Activated T-helper 1 cell treated with Interleukin-2 at 50 U/mL for 16 hours (primary cell): ENCODE measurements at places on chromosomes 12 and 14.

GRCh38 chr12:128767518-128767917, 56.2 kb downstream of the SLC15A4 start:
- DNase-seq, result no peak

DNA sequence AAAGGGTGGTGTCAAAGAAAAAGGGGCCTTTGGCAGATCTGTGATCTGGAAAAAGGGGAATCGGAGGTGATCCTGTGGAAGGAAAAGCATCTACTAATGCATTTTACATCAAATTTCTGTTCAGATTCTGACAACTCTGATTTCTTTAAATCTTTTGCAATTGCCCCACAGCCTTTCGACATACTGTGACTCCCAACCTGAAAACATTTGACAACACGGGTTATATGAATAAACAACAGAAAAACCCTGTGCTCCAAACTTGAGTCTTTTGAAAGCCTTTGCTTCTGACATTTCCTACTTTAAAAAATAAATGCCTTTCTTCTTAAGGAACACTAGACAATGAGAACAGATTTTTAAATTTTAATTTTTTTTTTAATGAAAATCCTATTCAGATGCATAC, 231.9 kb upstream of the HMGA2 start:
- DNase-seq, result no peak

- DNase-seq, result no peak
Measured at GRCh38 chr12:58725400-58726105, 194.8 kb downstream of the LRIG3 start.

- no peak for DNase-seq
Measured at GRCh38 chr12:121088195-121088585, 44.5 kb upstream of the P2RX7 start.

DNA sequence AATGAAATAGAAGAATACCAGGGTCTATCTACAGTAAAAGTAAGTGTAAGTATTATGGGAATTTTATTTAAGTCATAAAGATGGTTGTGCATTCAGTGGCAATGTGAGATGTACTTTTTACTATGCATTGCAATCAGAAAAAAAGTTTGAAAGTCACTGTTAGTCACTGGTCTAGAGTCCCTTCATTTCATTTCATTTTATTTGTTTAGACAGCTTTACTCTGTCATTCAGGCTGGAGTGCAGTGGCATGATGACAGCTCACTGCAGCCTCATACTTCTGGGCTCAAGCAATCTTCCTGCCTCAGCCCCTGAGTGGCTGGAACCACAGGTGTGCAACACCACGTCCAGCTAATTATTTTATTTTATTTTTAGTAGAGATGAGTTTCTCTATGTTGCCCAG, 42.6 kb downstream of the TGFB3 start:
- DNase-seq, result no peak

GRCh38 chr12:6703631-6704030, 3.0 kb upstream of the PIANP start:
- no peak for DNase-seq

DNA sequence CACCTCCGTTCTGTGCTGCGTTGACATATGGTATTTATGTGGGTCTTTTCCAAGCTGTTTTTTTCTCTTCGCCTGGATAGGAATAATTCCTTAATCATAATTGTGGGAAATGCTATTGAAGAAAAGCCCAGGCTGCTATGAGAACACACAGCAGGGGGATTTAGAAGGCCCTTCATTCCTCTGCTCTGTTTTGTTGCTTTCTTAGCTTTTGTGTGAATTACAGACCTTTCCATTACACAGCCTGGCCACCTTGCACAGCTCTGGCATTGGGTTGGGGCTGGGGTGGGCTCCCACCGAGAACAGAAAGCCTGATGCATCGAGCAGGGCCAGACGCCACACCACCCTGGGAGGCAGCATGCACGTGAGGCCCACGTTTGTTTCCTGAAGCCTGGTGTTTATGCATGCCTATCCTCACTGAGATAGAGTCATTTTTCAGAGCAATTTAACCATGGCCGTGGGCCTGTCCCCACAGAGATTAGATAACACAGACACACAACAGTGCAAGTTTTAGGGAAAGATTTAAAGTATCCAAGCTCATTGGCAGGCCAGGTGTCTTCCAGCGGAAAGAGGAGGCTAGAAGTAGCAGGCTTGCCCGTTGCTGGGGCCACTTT, 287.6 kb upstream of the PWP1 start:
- DNase-seq, result no peak

GRCh38 chr14:69708586-69709560, 58.1 kb upstream of the SRSF5 start:
- DNase-seq, result no peak

- DNase-seq, result no peak
Measured at GRCh38 chr12:80848858-80849257, 88.9 kb downstream of the LIN7A start.

- no peak for DNase-seq
Measured at GRCh38 chr14:22532345-22533056, 56.5 kb downstream of the DAD1 start.

DNA sequence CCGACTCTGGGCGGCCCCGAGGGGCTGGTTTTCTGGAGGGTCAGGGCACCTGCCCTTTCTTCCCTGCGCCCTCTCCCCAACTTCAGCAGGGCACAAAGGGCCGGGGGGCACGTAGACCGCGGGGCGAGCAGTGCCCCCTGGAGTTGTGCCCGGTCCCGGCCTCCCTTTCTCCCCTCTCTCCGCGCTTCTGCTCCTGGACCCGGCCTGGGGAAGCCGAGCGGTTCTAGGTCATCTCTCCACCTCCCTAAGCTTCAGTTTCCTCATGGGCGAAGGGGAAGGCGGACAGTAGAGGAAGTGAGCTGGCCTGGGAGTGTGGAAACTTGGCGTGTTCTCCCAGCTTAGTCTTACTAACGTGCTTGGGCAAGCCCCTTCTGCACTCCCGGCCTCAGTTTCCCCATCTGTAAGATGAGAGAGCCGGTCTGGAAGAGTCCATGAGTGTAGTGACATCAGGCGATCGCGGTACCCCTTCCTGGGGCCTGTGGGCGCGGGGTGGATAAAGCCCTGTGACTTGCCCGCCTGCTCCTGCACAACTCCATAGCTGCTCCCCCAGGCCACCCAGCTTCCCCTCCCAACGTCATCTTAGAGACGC, 158.6 kb upstream of the PARP11 start:
- DNase-seq, result no peak
